ENCODE measurements at places on chromosomes 13 and 19.

- no peak for DNase-seq
Measured at GRCh38 chr19:58091251-58091995, 6.6 kb downstream of the ZSCAN18 start.

DNA sequence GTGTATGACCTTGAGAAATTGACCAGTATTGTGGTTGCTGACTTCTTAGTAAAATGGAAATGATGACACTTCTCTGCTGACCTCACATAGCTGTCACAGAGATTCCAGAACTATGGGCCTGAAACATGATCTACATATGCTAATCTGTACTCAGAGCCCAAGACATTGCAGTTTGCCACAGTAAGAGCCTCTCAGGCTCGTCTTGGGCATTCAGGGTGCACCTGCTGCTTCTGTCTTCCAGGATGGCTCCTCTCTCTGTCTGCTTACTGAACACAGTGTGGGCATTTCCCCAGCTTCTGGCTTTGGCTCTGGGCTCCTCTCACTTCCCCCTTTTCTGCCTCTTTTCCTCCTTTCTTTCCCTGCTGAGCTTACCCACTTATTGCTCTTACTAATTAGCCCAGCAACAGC, 22.3 kb upstream of the SLC46A3 start:
- no peak for DNase-seq

DNA sequence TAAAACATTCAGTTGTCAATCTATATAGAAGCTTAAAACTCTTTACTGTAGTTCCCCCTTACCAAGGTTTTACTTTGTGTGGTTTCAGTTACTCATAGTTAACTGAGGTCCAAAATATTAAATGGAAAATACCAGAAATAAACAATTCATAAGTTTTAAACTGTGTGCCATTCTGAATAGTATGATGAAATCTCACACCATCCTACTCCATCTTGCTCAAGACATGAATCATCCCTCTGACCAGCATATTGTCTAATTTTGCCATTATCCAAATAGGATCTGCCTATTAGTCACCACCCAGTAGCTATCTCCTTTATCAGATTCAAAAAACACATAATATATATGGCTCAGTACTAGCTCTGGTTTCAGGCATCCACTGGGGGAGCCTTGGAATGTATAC, 22.4 kb downstream of the ZNF571 start:
- no peak for DNase-seq

GRCh38 chr13:98494769-98495168, 82.1 kb downstream of the STK24 start:
- DNase-seq, result no peak

DNA sequence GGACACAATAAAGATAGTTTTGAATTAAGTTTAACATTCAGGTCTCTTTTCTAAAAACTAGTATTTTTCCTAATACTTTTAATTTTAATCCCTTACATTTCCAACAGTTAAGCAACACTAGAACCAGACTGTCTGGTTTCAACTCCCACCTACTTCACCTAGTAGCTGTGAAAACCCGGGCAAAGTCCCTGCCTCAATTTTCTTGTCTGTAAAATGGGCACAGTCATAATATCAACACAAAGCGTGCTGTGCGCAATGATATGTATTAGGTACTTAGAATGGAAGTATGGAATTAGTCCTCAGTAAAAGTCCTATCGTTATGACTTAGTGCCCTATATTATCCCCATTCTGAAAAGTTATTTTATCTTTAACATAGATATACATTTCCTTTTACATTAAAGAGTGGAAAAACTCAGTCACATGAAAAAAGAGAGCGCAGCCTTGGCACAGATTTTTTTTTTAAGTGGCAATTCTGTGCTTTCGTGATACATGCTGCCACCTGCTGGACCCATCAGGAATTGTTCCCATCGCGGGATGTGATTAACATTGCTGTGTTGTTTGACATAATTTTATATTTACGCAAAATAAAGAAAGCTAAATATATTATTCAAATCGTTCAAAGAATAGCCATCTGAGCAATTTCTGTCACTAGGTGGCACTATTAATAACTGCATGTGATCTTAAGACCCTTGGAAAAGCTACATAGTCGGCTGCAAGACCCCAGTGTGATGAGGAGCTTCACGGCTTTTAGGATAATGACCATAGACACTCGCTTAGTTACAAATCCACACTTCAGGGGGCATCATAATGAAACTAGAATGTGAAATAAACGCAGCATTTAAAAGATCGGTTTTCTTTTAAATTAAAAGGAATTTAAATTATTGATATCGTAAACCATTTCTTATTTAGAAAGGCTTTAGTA, 59.9 kb downstream of the LIG4 start:
- no peak for DNase-seq

- no peak for DNase-seq
Measured at GRCh38 chr19:9156304-9156703, 16.1 kb downstream of the ZNF317 start.

DNA sequence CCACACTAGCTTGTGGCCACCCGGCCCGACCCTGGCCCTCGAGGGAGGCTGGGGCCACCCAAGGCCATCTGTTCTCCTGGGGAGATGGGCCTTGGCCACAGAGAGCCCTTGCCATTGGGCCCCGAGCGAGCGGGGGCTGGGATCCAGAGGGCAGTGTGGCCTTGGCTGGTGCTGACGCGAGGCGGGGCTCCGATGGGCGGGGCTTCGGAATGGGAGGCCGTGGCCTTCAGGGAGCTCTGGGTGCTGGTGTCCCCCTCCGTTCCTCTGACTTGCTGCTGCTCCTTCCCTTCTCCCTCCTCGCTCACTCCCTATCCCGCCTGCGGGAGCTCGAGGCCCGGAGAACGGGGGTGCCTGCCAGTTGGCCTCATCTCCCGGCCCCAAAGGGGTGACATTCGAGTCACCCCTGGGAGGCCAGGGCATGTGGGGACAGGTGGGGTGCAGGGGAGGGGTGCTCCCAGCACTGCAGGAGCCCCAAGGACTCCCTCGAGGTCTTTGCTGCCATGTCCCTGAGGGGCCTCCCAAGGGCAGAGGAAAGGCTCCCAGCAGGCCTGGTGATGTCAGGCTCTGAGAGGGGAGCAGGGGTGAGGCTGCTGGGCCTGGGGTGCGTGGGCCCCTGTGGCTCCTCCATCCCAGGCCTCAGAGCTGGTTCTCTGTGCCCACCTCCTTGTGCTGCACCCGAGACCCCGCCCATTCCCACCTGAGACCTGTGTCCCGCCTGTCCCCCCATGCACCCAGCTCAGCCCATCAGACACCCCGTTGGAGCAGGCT, 4.2 kb downstream of the NCLN start:
- DNase-seq, result no peak

DNA sequence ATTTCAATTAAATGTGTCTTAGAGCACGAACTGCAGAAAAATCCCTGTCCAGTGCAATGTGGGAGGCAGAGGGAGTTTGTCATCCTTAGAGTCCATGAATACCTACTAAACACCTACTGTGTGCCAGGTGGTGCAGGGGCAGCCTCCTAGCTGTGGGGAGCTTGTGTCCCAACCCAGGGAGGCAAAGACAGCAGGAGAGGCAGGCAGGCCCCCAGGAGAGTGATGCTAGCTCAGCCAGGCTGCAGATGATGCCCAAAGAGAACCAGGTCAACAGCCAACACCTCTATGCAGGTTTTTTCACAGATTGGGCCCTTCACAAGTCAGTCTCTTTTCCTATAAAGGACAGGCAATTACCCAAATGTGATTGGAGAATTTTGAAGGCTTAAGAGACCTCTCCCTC, 108.2 kb upstream of the UQCRFS1 start:
- DNase-seq, result no peak

DNA sequence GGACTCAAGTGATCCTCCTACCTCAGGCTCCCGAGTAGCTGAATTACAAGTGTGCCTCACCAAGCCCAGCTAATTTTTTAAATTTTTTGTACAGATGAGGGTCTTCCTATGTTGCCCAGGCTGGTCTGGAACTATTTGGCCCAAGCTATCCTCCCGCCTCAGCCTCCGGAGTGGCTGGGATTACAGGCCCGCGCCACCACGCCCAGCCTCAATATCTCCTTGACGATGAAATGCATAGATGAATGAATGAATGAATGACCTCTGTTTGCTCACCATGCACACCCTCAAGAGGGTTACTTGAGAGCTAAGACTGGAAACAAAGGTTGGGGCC, 14.9 kb upstream of the AP1M2 start:
- DNase-seq, result no peak

- no peak for DNase-seq
Measured at GRCh38 chr13:105798541-105798940, 736.9 kb downstream of the EFNB2 start.

DNA sequence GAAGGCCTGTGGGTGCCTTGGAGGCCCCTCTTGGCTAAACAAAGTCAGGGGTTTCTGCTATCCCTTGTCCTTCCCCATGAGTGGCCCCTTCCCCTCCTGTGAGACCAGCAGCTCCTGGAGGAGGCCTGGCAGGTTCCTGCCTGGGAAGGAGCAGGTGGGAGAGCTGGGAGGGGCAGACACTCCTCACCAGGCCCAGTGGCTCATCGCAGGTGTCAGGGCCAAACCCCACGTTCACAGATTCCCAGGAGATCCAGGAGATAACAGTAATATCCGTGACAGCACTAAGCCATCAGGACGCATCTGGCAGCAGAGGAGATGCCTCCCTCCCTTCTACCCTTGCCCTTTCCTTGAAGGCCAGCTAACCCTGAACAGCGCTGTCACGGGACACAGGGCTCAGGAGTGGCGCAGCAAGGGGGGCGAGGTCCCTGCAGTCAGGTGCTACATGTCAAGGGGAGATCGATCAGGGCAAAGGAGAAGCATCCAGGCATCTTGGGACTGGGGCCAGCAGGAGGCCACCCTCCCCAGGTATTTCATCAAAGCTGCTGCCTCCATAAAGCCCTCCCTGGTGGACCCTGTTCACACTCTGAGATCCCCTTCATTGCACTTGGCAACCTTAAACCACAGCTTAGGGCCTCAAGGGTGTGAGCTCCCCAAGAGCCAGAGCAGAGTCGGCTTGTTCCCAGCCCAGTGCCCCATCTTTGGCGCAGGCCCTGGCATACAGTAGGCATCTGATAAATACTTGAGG, 4.8 kb downstream of the CEBPA start:
- DNase-seq, result no peak

DNA sequence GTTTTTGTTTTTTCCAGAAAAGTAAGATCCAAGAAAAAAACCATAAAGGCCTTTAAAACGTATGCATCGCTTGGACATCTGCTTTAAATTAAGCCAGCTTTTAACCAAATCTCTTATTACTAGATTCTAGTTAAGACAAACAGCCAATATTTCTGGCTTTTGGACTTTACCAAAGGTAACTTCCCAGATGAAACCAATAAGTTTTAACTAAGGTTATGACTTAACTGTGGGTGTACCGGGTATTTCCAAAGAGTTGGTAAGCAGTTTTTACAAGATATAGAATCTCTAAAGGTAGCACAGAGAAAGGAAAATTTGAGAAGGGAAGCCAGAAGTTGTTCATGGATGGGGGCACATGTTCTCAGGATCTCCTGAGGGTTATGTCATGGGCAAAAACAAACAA, 34.0 kb downstream of the CEACAM1 start:
- DNase-seq, result no peak

DNA sequence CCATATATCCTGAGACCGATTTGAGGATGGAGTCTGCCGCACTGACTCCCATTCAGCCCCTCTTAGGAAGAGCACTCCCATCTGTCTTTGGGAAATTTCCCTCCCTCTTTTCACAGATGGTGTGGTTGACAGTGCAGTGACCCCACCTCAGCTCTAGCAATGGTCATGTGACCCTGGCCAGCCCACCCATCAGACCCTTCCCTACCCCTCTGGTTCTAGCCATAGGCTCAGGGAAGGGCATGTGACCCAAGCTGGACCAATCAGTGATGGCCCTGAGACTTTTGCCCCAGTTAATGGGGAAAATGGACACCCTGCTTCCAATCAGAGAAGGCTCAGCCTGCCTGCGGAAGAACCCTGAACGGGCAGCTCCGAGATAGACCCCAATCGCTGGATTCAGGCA, 26.3 kb downstream of the IL12RB1 start:
- no peak for DNase-seq

DNA sequence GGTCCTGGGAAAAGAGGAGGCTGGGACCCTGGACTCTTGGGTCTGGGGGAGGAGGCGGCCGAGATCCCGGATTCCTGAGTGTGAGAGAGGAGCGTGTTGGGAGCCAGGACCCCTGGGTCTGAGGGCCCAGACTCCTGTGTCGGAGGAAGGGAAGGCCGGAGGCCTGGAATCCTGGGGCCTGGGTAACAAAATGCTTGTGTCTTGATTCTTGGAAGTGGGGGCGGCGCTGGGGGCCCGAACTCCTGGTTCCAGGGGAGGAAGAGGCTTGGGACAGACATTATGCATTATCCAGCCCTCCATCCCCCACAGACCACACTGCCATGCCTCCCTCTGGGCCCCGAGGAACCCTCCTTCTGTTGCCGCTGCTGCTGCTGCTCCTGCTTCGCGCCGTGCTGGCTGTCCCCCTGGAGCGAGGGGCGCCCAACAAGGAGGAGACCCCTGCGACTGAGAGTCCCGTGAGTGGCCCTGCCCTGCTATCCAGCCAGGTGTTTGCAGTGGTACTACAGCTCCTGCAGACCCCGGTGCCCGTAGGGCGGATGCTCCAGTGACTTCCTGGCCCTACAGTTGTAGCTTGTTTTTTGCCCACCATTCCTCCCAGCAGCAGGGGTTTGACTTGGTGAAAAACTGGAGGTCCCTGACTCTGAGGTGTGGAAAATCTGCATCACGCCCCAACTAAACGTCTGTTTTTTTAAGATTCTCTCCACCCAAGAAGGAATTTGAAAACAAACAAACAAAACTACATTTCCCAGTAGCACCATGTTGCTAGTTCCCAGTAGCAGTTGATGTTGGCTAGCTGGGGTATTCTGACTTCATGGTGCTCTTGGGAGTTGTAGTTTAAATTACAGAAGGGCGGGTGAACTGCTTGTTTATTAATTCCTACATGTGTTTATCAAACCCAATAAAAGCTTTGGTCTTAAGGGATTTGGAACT, 630 bp downstream of the NUCB1 start:
- DNase-seq, result no peak

DNA sequence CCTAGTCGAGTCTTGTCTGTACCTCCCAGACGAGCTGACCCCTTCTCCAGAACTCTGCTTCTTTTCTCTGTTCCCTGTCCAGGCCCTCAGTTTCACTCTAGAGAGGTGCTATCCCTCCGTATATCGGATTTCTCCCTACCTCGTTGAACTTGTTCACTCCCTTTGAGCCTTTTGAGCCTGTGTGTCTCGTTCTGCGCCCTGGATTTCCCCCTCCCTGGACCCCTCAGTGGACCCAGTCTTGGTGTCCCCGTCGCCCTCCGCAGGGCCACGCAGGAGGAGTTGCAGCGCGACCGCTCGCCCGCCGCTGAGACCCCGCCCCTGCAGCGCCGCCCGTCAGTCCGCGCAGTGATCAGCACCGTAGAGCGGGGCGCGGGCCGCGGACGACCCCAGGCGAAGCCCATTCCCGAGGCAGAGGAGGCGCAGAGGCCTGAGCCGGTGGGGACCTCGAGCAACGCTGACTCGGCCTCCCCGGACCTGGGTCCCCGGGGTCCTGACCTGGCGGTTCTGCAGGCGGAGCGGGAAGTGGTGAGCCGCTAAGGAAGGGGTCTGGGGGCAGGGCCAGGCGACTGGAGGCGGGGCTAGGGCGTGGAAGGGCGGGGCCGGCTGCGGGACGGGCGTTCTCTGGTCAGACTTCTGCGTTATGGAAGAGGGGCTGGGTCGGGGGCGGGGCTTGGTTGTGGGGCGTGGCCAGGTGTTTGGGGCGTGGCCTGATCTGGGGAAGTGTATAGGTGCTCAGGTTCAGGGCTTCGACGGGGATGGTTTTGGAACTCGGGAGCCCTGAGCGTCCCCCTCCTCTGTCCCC, 5.5 kb downstream of the EPS8L1 start:
- DNase-seq, result no peak

GRCh38 chr19:17468302-17469091, 1.8 kb upstream of the SLC27A1 start:
- DNase-seq, result no peak

GRCh38 chr19:47492571-47493377, 8.8 kb upstream of the KPTN start:
- DNase-seq, result no peak

- DNase-seq, result no peak
Measured at GRCh38 chr13:27965740-27966640, 3.1 kb downstream of the CDX2 start.
